ENCODE measurements at places on chromosomes 11 and 22. TPM values are rescaled to one million over a fixed set of nuclear protein-coding genes. Genes with fewer than 3 reads are reported as not detected.

Gene OR52I2
- not detected for total RNA-seq

Gene CARD16
- total RNA-seq: 5.4 TPM

Gene C22orf15
- total RNA-seq: not detected

Gene DMC1
- total RNA-seq: 2.1 TPM

Gene SAA4
- not detected for total RNA-seq

Gene MRGPRX1
- total RNA-seq: not detected

Gene GDPD5
- total RNA-seq: 4.0 TPM

Data from heart right ventricle (tissue), 16 donors.